ENCODE measurements at places on chromosomes 5 and 9. TPM values are rescaled to one million over a fixed set of nuclear protein-coding genes. Genes with fewer than 3 reads are reported as not detected.

GRCh38 chr5:15492545-15492944, 7.4 kb upstream of the FBXL7 start:
- DNase-seq: no peak

DNA sequence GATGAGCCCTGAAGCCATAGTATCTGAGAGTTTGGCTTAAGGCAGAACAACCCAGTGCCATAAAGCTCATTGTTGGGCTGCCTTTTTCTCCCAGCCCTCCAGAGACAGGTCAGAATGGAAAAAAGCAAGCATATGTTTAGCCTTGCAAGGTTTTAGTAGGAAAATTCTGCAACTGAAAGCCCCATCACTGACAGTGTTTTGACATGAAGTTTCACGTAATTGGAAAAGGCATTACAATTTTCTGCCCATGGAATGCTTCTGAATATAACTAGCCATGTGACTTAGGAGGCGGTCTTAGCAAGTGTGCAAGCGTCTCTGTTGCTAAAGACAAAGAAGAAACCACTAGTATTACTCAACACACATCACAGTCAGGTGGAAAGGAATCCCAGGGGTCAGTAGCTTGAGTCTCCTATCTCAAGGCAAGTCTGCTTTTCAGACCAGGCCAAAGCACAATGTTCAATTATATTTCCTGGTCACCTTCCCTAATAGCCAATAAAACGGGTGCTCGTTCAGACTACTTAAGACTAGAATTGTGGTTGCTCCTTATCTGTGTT, 117.6 kb downstream of the CARTPT start:
- DNase-seq: no peak

GRCh38 chr5:137733006-137733405, 2.9 kb downstream of the KLHL3 start:
- DNase-seq: no peak

- DNase-seq: no peak
Measured at GRCh38 chr5:5046680-5047502, 93.2 kb upstream of the ADAMTS16 start.

GRCh38 chr9:21381448-21382339, 3.5 kb downstream of the IFNA2 start:
- no peak for DNase-seq

- no peak for DNase-seq
Measured at GRCh38 chr5:177086654-177087397, at the start of gene FGFR4. Gene FGFR4, plus strand, starts transcription at chr5:177086915. Its CDS starts 2,688 bp downstream, at chr5:177089603.

DNA sequence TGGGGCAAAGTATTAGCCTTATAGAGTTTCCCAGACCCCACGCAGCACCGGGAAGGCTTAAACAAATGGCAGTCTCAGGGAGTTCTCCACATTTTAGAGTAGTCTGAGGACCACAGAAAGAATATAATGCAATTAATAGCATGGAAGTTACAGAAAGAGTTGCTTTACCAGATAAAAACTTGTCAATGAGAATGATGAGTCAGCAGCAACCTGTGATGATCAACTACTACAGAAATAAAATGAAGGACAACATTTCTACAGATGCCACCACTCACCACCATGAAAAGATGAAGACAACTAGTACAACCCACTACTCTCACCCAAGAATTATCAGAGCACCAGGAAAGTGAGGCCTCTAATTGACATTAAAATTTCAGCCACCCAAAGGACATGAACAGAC, 120.7 kb downstream of the NR2F1-AS1 start:
- DNase-seq: no peak

- DNase-seq: no peak
Measured at GRCh38 chr5:140239939-140240700, 62.8 kb downstream of the PFDN1 start.

GRCh38 chr9:112377087-112377486, 2.8 kb upstream of the HSDL2 start:
- no peak for DNase-seq

- no peak for DNase-seq
Measured at GRCh38 chr5:143101121-143101520, 302.4 kb downstream of the NR3C1 start.

DNA sequence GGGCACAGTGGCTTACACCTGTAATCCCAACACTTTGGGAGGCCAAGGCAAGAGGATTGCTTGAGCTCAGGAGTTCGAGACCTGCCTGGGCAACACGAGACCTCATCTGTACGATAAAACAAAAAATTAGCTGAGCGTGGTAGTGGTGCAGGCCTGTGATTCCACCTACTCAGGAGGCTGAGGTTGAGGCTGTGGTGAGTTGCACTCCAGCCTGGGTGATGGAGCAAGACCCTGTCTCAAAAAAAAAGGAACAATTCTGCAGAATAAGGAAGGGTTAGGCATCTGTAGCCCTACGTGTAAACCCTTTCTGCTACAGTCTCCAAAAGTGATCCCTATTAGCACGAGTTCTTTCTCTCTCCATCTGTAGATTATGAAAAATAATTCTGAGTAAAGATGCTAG, 19.9 kb downstream of the CDC26 start:
- no peak for DNase-seq

DNA sequence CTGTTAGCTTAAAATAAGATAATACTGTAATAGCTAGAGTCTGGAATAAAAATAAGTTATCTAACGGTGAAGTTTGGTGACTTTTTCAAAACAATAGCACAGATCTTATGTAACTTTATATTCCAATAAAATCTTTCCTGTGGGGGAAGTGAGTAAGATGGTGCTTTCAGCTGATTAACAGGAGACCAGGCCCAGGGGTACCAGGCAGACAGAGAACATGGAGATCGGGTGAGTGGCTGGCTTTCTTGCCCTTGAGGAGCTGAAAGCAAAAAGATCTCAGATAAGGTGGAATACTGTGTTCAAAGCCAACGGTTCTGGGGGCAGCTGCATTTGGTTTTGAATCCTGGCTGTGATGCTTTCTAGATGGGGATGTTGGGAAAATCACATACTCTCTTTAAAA, 61.3 kb downstream of the MAT2B start:
- no peak for DNase-seq

- no peak for DNase-seq
Measured at GRCh38 chr5:139495638-139496435, 13.3 kb upstream of the STING1 start.

GRCh38 chr5:157273131-157273556, 7.2 kb downstream of the CYFIP2 start:
- no peak for DNase-seq

DNA sequence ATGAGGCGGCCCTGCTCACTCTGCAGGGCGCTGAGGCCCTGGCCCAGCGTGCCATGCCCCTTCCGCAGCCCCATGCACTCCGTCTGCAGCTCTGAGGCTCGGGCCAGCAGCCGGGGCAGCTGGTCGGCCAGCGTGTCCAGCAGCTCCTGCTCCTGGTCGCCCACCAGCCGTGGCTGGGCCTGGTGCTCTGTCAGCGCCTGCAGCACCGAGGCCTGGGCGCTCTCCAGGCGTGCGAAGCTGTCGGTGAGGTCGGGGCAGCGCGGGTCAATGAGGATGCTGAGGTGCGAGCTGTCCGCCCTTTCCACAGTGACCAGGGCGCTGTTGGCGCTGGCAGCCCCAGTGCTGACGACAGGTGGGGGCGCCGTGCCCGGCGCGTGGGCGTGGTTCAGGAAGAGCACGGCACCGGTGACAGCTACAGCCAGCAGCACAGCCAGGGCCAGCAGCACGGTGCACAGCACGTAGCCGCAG, 9.4 kb downstream of the FIBCD1 start:
- no peak for DNase-seq

DNA sequence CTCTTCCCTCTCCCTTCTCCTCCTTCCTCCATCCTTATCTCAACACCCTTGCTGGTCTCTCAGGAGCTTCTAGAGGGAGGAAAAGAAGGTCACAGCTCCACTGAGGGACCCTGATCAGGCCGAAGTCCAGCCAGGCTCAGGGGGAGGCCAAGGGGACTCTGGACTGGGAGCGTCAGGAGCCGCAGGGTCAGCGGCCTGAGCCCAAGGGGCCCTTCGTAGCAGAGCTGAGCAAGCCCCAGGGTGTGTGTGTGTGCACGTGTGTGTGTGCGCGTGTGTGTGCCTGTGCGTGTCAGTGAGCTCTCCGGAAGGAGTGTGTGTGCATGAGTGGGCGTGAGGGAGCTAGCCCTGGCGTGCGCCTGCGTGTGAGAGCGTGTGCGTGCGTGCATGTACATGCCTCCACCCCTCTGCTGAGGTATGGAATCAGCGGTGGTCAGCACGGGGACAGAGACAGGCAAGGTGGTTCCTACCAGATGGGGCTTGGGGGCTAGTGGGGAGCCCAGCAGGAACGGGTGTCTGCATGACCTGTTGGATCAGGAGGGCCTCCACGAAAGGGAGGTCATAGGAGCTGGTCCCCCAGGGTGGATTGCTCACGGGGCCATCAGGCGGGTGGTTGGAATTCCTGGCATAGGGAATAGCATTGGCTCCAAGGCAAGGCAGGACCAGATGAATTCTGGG, 10.0 kb upstream of the AGPAT2 start:
- no peak for DNase-seq

GRCh38 chr9:118896324-118897000, 472.8 kb downstream of the BRINP1 start:
- no peak for DNase-seq

DNA sequence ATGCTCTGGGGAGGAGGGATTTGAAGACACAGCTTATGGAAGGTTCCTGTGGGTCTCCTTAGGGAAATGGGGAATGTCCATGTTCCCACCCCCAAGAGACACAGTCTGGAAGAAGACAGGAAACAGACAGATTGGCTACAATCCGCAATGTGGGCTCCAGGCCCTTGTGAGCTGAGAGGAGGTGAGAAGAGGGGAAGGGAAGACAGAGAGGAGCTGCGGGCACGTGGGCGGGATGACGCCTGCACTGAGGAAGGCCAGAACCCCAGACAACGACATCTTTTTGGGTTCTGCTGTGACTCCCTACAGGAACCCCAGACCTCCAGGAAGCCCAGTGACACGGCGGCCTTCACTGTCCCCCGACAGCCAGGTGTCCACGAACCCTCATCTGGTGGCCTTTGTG, 29.9 kb upstream of the NKD2 start:
- DNase-seq: no peak

DNA sequence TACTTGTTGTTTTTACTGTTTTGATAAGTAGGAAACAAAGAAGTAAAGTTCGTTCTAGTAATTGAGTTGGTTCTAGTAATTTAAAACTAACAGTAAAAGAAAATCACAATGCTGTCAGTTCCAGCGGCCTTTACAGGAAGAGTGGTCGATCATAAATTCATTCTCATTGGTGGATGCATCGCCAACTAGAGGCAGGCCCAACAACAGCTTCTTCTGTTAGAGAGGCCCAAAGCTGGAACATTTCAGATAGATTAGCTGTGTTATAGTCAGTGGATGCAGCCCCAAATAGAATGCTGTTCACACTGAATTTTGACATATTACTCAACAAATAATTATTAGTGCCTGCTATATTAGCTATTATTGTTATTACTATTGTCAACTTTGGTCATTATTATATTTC, 80.8 kb downstream of the ARRDC3 start:
- no peak for DNase-seq

KCNMB1 gene
- 1.4 TPM for polyA plus RNA-seq

JAKMIP2 gene
- polyA plus RNA-seq: 4.6 TPM

ANKRD18B gene
- 0.93 TPM for polyA plus RNA-seq

SV2C gene
- polyA plus RNA-seq: 0.30 TPM

CSF1R gene
- polyA plus RNA-seq: 14.7 TPM

IPPK gene
- polyA plus RNA-seq: 12.1 TPM

CDH9 gene
- polyA plus RNA-seq: 7.5 TPM

FGD3 gene
- polyA plus RNA-seq: 5.4 TPM

DBH gene
- polyA plus RNA-seq: 0.80 TPM

TMOD1 gene
- 1.8 TPM for polyA plus RNA-seq
